Left ventricle myocardium inferior (tissue), 1 donor: ENCODE measurements at places on chromosomes 7 and 10. TPM values are rescaled to one million over a fixed set of nuclear protein-coding genes. Genes with fewer than 3 reads are reported as not detected.

The SFMBT2 gene
- 11.0 TPM for total RNA-seq

The PLCE1 gene
- total RNA-seq = 11.2 TPM

The PDE1C gene
- 207 TPM for total RNA-seq

The SPDYE8 gene
- not detected for total RNA-seq

The MYPN gene
- total RNA-seq = 124 TPM

The RRP12 gene
- 15.2 TPM for total RNA-seq

The AOAH gene
- total RNA-seq = 1.9 TPM

The KCNMA1 gene
- 1.8 TPM for total RNA-seq

The SVOPL gene
- total RNA-seq = not detected

The HOXA6 gene
- not detected for total RNA-seq
